ENCODE measurements at places on chromosomes 5 and 9.

DNA sequence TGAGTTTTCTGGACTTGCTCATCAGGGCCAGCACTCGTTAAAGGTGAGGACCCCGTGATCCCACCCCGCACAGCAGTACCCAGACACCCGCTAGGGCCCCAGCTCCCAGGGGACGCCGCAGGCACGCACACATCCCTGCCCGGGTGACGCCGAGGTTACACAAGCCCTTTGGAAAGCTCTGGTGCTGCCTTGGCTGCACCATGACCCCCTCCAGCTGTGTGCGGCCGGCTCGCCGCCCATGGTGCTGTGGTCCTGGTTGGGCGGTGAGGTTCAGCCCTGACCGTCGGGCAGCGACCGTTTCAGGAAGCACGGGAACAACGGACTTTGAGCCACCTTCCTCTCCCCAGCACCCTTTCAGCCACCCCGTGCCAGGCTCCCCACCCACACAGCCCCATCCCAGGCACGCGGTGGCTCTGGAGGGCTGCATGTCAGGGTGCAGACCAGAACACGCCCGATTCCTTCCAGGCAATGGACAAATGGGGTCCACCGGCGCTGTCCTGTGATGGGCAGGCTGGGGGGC, 7.5 kb upstream of the SLC12A7 start:
- no peak for DNase-seq

GRCh38 chr5:149940077-149940574, 4.5 kb downstream of the PDE6A start:
- DNase-seq = no peak

GRCh38 chr5:1801967-1802295, 724 bp downstream of the NDUFS6 start:
- DNase-seq = peak; percentile 35

- DNase-seq = no peak
Measured at GRCh38 chr5:177334155-177334551, 17.3 kb downstream of the LMAN2 start.

GRCh38 chr5:59703789-59704188, 189.7 kb downstream of the PDE4D start:
- no peak for DNase-seq

DNA sequence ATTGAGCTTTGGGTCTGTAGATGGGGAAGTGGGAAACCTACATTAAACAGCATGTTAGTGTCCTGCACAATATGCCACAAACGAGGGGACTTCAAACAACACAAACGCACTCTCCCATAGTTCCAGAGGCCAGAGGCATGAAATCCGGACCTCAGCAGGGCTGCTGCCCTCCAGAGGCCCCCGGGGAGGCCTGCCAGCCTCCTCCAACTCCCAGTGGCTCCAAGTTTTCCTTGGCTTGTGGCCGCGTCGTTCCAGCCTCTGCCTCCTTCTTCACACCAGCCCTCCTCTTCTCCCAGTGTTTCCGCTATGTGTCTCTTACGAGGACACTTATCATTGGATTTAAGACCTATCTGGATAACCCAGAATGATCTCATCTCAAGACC, 13.3 kb upstream of the COL5A1 start:
- DNase-seq = no peak

DNA sequence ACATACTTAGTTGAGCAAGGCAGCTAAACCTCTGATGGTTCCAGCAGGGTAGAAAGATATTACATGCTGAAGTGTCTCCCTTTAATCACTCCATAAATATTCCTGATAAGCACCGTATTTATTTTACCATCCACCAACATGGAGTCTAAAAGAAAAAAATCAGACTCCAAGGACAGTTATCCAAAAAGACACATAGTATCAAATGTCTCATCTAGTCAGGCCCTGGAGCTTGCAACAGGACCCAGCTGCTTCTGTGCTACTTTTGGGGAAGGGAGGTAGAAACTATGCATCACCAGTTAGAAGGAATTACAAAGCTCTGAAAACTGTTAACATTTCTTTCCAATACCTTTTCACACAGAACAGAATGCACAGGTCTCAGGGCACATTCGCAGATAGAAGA, 88.1 kb downstream of the S1PR3 start:
- DNase-seq = no peak

DNA sequence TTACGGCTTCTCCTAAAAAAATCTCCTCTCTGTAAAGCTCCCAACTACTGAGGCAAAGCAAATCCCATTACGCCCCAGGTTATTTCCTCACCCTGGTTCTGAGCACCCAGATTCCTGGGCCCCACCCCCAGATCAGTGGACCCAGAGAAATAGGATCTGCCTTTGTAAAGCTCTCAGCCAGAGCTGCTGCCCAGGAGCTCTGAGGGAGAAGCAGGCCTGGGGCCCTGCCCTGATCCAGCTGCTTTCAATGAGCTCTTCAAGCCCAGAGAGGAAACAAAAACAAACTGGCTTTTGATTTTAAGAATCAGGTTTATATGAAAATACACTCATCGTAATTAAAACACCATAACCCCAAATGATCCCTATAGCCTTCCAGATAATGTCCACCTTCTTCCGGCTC, 124.5 kb downstream of the C5orf15 start:
- DNase-seq = no peak

Data from cerebellar cortex (tissue), 1 donor.